ENCODE measurements at places on chromosomes 5 and 9.

DNA sequence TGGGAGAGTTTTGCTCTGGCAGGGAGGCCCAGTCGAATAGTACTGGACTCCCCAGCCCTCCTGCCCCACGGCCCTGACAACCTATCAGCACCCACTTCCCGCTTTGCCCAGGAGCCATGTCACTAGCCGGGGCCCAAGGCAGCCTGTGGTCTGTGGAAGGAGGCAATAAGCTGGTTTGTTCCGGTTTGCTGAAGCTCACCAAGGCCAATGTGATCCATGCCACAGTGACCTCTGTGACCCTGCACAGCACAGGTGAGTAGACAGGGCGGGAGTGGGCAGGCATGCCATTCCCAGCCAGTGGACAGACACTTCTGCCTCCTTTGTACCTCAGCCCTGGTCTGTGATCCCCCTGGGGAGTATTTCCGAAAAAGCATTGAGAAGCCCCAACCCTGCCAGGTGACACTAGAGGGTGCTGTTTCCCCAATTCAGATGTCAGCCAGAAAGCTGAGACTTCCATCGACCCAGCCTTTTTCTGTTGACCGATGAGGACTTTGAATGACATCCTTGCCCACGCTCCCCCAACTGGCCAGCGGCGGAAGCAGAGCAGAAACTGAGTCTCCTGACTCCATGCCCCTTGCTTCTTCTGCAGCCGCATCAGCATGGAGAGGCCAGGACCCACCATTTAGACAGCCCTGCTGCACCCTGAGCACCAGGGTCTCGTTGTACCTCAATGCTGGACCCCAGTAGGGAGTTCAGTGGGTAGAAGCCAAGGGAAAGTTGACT, 9.6 kb downstream of the PCYOX1L start:
- peak; percentile 65 for DNase-seq

- no peak for DNase-seq
Measured at GRCh38 chr5:138695781-138696180, 57.4 kb upstream of the CTNNA1 start.

- DNase-seq: no peak
Measured at GRCh38 chr5:87195104-87195591, 72.5 kb upstream of the RASA1 start.

DNA sequence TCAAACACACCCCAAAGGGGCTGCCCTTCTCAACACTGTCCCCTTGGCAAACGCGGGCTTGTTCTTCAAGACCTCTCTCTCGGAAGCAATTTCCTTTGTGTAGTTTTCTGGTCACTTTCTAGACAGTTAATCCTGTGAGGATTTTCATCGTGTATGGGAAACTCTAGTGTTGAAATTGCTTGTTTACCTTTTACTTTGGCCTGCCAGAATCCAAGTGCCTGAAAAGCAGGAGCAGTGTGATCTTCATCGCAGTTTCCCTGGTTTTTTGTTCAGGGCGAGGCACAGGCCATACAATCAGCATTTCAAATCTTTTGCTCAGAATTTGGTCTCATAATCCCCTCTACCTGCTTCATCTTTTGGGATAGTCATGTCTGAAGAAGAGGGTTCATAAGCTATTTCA, 115.7 kb upstream of the C9orf72 start:
- DNase-seq: no peak

DNA sequence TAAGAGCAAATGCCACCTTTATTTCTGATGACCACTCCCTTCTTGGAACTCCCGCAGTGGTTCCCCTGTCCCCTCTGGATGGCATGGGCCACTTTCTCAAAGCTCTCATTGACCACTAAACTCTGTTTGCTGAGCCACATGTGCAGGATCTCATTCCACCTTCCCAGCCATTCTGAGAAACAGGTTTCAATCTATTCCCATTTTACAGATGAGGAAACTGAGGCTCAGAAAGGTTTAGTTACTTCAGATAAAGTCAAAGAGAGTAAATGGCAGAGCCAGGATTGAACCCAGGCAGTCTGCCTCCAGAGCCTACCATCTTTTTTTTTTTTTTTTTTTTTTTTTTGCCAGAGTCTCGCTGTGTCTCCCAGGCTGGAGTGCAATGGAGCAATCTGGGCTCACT, 24.2 kb downstream of the COL27A1 start:
- no peak for DNase-seq

GRCh38 chr9:14750821-14751220, 28.3 kb upstream of the CER1 start:
- DNase-seq: no peak

GRCh38 chr5:20353499-20353898, 365.5 kb upstream of the CDH18 start:
- no peak for DNase-seq

DNA sequence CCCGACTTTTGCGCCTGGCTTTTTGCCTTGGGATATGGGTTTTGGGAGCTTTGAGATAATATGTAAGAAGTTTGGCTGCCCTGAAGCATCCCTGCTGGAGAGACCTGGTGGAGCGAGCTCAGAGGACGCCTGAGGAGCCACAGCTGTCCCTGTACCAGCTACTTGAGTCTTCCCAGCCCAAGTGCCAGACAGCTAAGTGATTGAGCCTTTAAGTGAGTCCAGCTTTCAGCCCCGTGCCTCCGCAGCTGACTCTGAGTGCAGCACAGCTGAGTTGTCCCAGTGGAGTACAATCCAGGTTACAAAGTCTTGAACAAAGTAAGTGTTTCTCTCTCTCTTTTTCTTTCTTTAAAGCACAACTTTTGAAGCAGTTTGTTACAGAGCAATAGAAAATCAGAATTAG, 203.8 kb upstream of the DAP start:
- no peak for DNase-seq

DNA sequence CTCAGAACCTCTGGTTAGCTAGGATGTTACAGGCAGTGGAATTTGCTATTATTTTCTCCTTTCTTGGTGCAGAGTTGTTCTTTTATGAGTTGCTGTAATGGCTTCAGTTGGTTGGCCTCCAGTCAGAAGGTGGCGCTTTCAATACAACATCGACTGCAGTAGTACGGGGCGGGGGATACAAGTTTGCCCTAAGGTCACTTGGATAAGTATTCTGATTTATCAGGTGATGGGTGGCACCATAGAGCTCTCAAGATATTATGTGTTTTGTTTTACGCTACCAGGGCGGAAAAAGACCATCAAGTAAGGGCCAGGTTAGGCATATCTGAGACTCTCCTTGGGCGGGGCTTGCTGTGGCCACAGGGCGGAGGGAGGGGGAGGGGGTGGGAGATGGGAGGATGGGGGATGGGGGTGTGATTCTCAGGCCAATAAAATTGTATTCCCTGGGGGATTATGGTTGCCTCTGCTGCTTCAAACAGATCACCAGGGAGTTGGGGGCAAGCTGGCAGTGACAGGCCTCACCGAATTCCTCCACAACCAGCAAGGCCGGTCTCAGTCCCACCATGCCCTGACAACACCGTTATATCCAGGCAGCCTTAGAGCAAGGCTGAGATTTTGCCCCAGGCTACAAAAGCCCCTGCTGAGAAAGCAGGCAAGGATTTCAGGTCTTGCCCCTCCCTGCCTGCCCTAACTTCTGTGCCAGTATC, 15.9 kb upstream of the RNF38 start:
- no peak for DNase-seq

- DNase-seq: no peak
Measured at GRCh38 chr5:32916648-32917047, 205.5 kb downstream of the NPR3 start.

- DNase-seq: no peak
Measured at GRCh38 chr5:96901841-96902240, 25.5 kb downstream of the ERAP2 start.

DNA sequence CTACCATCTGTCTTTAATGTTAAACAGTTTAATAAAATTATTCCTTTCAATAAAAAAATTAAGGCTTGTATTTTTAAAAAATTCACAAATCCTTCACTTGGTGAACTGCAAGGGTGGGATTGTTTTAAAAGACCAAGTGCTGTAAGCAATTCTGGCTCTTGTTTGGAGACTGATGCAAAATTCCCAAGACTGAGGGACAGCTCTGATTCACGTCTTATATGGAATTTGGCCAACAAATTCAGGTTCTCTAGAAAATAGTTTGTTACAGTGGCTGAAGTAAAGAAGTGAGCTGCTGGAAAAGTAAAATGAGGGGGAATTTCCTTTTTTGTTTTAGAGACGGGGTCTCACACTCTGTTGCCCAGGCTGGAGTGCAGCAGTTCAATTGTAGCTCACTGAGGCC, 58.3 kb downstream of the PRELID2 start:
- DNase-seq: no peak

DNA sequence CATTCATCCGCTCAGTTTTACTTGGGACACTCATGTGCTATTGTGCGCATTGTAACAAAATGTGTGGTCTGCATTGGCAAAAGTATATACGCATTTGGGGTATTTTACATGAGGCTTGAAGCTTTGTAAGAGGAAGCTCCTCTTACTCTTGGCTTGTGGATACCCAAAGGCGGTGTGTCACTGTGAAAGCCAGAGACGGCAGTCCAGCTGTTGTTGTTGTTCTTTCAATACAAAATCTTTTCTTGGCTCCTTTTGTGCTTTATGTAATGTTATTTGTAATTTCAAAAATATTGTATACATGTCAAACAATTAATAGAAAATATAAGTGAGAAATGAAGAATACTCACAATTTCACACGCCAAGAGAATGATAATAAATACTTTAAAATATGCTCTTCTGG, 128.3 kb upstream of the MOCS2 start:
- no peak for DNase-seq

All from CD4-positive, alpha-beta T cell treated with Interleukin-10 for 1 hour (primary cell).